Glutamatergic neuron (in vitro differentiated cells): ENCODE measurements at places on chromosomes 13 and 19.

- H3K27ac ChIP-seq = no peak within 1 kb of the TSS
- no peaks in the 10 kb centered on the region for H3K4me1 ChIP-seq
Measured at GRCh38 chr19:48695743-48696352, at the start of gene FUT2. Gene FUT2, plus strand, starts transcription at chr19:48695971. Its CDS starts 6,986 bp downstream, at chr19:48702957.

GRCh38 chr13:26949701-26950502 is 189.3 kb upstream of the GPR12 start:
- no peak overlapping the region for H3K4me3 ChIP-seq
- no peak for DNase-seq
- no peaks in the 10 kb centered on the region for H3K36me3 ChIP-seq
- H3K27ac ChIP-seq = no peak overlapping the region

DNA sequence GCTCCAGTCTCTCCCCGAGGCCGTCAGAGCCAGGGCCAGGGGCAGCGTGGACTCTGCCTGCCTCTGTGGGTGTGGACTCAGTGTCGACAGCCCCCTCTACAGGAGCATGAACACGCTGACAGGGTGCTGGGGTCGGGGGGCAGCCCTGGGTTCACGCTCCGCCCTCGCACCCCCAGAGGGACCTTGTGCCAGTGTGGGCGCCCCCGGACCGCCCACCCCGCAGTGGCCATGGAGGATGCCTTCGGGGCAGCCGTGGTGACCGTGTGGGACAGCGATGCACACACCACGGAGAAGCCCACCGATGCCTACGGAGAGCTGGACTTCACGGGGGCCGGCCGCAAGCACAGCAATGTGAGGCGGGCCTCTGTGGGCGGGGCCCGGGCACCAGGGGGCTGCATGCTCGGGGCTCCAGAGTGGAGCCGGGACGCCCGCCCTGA is 8.3 kb downstream of the TRPM4 start:
- H3K36me3 ChIP-seq = no peaks in the 10 kb centered on the region
- H3K27ac ChIP-seq = no peak overlapping the region
- peak; percentile 20 for DNase-seq
- no peak overlapping the region for H3K4me3 ChIP-seq
- H3K4me1 ChIP-seq = no peaks in the 10 kb centered on the region

DNA sequence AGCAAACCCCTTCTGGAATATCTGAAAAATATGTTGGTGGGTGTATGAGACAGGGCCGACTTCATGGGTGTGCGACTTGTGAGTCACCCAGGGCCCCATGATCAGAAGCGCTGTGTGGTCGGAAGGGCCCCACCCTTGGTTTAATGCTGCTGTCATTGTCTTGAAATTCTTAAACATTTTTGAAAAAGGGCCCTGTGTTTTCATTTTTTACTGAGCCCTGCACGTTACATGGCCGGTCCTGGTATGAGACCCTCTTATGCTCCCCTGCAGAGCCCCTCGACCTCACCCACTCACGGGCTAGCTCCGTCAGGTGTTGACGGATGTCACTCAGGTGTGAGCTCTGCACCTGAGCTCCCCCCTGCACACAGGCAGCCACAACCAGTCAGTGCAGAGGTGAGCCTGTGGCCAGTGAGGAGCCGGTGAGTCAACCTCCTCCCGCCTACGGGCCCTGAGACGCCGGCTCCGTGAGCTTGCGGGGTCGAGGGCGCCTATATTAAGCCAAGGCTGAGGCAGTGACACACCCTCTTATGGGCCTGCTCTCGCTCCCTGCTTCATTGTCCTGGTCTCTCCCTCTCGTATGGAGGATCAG is 27.7 kb downstream of the GADD45B start:
- peaks cover 14% of the 10 kb centered on the region for H3K4me1 ChIP-seq
- peaks cover 9% of the 10 kb centered on the region for H3K27me3 ChIP-seq
- no peak overlapping the region for H3K4me3 ChIP-seq
- no peak for DNase-seq

DNA sequence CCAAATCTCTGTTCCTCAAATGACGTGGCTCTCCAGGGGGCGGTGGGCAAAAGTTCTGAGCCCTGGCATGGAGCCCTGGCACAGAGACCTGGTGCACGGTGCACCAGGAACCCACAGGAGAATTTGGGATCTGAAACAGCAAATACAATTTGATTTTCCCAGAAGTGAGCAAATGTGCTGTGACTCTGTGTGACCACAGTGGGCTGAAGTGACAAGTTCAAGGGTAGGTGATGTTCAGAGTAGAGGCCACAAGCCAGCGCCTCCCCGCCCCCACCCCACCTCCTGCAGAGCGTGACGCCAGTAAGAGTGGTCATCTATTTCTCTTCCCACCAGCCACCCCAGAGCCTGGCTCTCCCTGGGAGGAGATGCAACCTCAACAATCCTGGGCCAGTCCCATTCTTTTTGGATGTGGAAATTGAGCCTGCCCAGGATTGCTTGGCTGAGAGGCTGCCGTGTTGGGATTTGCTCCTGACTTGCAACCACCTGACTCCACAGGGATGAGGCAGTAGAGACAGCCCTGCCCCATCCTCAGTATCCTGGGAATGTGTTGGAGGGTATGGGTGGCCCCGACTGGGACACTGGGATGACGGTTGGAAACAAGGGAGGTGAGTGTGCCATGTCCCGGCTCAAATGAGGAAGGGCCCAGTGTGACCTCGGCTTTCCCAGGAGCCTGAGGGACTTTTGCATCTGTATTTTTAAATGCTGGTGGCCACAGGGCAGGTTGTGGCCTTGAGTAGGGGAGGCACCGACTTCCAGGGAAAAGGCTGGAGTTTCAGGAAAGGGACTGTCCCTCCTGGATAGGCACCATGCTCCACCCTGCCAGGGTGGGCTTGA is 11.1 kb upstream of the BCL3 start:
- H3K27me3 ChIP-seq = no peaks in the 10 kb centered on the region
- no peak overlapping the region for H3K4me3 ChIP-seq
- H3K27ac ChIP-seq = no peak overlapping the region
- no peaks in the 10 kb centered on the region for H3K36me3 ChIP-seq

GRCh38 chr19:33697766-33698165 is 76.0 kb downstream of the CHST8 start:
- no peak overlapping the region for H3K27ac ChIP-seq
- H3K27me3 ChIP-seq = peaks cover 20% of the 10 kb centered on the region
- peaks cover 33% of the 10 kb centered on the region for H3K4me1 ChIP-seq
- no peak for DNase-seq
- no peaks in the 10 kb centered on the region for H3K36me3 ChIP-seq
- no peak overlapping the region for H3K4me3 ChIP-seq

DNA sequence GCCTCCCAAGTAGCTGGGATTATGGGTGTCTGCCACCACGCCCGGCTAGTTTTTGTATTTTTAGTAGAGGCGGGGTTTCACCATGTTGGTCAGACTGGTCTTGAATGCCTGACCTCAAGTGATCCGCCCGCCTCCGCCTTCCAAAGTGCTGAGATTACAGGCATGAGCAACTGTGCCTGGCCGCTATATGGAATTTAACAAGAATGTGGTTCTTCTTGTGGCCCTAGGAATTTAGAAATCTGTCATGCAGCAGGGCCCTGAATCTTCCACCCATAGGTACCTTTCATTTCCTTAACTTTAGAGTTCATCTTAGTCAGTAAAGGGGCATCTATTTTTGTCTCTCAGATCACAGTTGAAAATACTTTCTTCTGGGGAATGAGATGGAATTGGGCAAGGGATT is 25.6 kb upstream of the NDFIP2 start:
- H3K27ac ChIP-seq = no peak overlapping the region
- H3K36me3 ChIP-seq = no peaks in the 10 kb centered on the region
- no peak overlapping the region for H3K4me3 ChIP-seq
- DNase-seq = no peak
- no peaks in the 10 kb centered on the region for H3K4me1 ChIP-seq

- H3K27ac ChIP-seq = no peak overlapping the region
- H3K27me3 ChIP-seq = no peaks in the 10 kb centered on the region
- no peak overlapping the region for H3K4me3 ChIP-seq
Measured at GRCh38 chr19:30117636-30118145, 175.7 kb downstream of the URI1 start.

- peaks cover 8% of the 10 kb centered on the region for H3K4me1 ChIP-seq
- no peaks in the 10 kb centered on the region for H3K36me3 ChIP-seq
- DNase-seq = no peak
- no peak overlapping the region for H3K4me3 ChIP-seq
- peaks cover 2% of the 10 kb centered on the region for H3K27me3 ChIP-seq
Measured at GRCh38 chr19:28864024-28864503, 348.9 kb downstream of the UQCRFS1 start.

- DNase-seq = no peak
- H3K27me3 ChIP-seq = peaks cover 2% of the 10 kb centered on the region
- no peak overlapping the region for H3K27ac ChIP-seq
- H3K4me1 ChIP-seq = peaks cover 1% of the 10 kb centered on the region
- H3K36me3 ChIP-seq = no peaks in the 10 kb centered on the region
- no peak overlapping the region for H3K4me3 ChIP-seq
Measured at GRCh38 chr19:8648240-8648639, 17.8 kb downstream of the NFILZ start.

- no peak overlapping the region for H3K4me3 ChIP-seq
- H3K36me3 ChIP-seq = no peaks in the 10 kb centered on the region
- H3K27me3 ChIP-seq = no peaks in the 10 kb centered on the region
- no peaks in the 10 kb centered on the region for H3K4me1 ChIP-seq
- H3K27ac ChIP-seq = no peak overlapping the region
Measured at GRCh38 chr13:37364007-37364406, 234.6 kb downstream of the POSTN start.
